NCI-H1417 (cell line): ENCODE measurements at places on chromosomes 2 and 18.

- no peak for DNase-seq
These were observed 291.6 kb downstream of the TNS1 start for GRCh38 chr2:217711188-217711587.

- DNase-seq: no peak
These were observed 4.8 kb upstream of the TMEM37 start for GRCh38 chr2:119426801-119427395.

DNA sequence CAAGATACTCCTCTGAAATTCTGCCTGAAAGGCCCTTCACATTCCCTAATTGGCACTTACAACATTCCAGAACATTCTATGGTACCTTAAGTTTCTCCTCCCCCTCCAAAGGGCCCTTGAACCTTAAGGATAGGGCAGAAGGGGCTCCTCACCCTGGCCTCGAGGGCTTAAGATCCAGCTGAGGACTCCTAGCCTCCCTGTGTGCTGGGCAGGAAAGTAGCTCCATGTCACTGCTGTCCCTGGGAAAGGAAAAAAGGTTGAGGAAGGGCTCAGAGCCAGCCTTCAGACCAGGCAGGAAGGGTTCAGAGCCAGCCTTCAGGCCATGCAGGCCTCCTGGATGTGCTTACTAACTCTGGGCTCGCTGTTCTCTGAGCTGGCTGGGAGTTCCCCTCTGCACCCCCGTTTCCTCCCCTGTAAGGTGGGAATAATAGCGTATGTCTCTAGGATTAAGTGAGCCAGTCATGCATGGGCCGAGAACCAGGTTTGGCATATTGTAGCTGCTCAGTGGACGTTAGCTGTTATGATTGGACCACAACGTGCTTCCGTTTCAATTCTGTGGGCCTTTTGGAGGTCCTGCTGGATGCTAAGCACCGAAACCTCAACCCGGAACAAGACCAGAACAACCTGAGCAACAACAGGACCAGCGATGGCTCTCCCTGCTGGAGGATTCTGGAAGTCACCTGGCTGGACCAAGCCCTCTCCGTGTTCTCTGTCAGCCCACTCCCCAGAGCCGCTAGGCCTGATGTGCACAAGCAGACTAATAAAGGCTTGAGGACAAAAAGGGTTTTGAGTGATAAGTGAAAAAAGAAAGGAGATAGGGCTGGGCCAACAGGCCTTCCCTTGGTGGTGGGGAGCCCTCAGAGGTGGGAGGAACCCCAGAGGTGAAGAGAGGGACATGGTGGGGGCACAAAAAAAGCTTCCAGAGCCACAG lies 1.0 kb upstream of the B3GNT7 start:
- DNase-seq: no peak

GRCh38 chr18:44758861-44759631 lies 78.4 kb downstream of the SETBP1 start:
- no peak for DNase-seq

DNA sequence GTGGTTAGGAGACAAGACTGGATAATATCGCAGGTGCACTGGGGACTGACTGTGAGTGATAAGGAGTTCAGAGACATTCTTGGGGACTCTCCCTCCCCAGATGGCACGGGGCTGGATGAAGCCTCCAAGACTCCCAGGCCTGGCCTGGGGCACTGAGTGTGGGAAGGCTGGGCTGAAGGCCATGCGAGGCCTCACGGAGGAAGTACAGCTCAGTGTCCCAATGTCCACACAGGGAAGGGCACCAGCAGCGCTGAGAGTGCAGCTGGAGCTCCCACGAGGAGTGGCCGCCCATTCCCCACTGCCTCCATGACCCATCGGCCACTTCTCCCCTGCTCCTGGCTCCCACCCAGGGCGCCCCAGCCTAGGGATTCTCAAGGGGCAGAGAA lies 6.5 kb downstream of the MFSD2B start:
- no peak for DNase-seq
